ENCODE measurements at places on chromosomes 6 and 20.

GRCh38 chr20:64152906-64153305, 11.3 kb upstream of the MYT1 start:
- no peak for DNase-seq

DNA sequence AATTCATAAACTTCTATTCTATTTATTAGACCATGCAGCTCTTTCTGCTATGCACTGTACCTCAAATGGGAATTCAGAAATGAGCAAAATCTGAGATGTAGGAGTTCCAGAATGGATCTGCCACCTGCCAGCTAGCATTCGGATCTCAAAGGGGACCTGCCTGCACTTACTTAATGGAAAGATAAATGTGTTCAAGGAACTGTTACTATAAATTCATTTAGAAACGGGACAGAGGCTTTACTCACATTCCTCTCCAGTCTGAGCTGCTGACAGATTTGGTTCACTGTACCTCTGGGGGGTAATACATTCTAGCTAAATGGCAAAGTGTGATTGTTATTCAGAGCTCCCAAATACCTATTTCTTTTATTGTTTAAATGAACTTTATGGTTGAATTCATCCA, 384.1 kb downstream of the GRIK2 start:
- no peak for DNase-seq

GRCh38 chr20:48360342-48360975, 467.3 kb downstream of the PREX1 start:
- DNase-seq, result no peak

DNA sequence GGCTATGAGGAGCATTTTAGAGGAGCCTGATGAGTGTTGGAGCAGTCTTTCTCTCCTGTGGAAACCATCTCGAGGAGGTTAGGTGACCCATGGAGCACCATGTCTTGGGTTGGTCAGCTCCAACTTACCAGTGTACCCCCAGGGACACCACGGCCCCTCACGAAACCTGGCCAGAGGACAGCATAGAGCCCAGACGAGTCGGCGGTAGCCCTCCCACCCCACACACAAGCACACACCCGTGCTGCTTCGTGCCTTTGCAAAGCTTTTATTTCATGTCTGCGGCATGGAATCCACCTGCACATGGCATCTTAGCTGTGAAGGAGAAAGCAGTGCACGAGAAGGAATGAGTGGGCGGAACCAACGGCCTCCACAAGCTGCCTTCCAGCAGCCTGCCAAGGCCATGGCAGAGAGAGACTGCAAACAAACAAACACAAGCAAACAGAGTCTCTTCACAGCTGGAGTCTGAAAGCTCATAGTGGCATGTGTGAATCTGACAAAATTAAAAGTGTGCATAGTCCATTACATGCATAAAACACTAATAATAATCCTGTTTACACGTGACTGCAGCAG, 53.6 kb downstream of the EZR start:
- DNase-seq, result no peak

DNA sequence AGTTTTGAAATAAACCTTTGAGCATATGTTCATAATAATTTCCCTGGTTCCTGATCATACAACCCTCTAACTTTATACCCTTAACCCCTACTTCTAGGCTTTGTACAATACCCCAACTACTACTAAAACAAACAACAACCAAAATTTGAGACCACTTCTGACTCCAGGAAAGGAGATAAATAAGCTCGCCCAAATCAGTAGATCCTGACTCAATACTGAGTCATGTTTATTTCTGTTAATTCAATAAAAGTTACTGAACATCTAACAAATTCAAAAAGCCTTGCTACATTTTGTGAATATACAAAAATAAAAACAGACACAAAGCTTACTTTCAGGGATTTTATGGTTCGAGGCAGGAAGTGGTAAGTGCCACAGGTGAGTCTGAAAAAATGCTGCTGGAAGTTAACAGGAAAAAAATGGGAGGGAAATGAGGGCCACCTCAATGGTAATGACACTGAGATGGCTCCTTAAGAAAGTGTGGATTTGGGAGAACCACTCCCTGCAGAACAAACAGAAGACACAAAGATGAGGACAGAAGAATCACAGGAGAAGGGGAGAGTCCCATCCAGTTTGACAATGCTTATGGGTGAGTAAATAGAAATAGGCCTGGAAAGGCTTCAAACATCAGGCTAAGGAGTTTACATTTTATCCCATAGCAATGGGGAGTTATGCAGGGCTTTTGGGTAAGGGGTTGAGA, 63.4 kb downstream of the DST start:
- DNase-seq, result no peak

GRCh38 chr6:17865243-17865642, 122.2 kb downstream of the KIF13A start:
- DNase-seq, result no peak

DNA sequence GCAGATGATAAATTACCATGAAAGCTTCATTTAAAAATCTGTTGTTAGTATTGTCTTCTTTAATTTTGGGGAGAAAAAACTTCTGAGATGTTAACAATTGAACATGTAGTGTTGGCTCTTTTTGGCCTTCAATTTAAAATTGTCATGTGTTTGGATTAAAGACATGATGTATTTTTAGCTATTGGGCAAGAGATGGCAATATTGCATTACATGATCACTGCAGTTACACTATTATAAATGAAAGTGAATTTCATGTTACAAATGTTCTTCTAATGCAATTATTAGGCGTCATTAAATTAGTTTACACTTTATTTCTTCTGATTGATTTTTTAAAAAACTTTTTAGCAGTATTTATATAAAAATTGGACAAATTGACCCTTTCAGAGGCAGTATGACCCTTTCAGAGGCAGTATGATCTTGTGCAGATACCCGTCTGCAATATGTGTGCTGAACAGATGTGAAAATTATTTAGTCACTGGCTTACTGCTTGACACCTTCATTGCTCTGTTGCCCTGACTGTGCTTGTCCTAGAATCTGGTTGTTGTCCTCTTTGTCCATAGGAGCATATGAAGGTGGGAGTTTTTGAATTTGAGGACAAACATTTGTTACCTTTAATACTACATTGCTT, 25.8 kb downstream of the CDKAL1 start:
- DNase-seq, result no peak

- peak; percentile 79 for DNase-seq
Observed at GRCh38 chr20:25859649-25860530, 163.2 kb upstream of the ZNF337 start.

- DNase-seq, result no peak
Observed at GRCh38 chr6:22082218-22082617, 214.6 kb downstream of the PRL start.

GRCh38 chr20:56606174-56606945, 22.7 kb upstream of the TFAP2C start:
- DNase-seq, result no peak
